MCF 10A (cell line): ENCODE measurements at places on chromosomes 13 and 19. TPM values are rescaled to one million over a fixed set of nuclear protein-coding genes. Genes with fewer than 3 reads are reported as not detected.
A peak's percentile ranks its signal among the peaks of the same experiment; 100 is the strongest.

- no peak for DNase-seq
Measured at GRCh38 chr19:28372576-28373247, 840.2 kb downstream of the UQCRFS1 start.

DNA sequence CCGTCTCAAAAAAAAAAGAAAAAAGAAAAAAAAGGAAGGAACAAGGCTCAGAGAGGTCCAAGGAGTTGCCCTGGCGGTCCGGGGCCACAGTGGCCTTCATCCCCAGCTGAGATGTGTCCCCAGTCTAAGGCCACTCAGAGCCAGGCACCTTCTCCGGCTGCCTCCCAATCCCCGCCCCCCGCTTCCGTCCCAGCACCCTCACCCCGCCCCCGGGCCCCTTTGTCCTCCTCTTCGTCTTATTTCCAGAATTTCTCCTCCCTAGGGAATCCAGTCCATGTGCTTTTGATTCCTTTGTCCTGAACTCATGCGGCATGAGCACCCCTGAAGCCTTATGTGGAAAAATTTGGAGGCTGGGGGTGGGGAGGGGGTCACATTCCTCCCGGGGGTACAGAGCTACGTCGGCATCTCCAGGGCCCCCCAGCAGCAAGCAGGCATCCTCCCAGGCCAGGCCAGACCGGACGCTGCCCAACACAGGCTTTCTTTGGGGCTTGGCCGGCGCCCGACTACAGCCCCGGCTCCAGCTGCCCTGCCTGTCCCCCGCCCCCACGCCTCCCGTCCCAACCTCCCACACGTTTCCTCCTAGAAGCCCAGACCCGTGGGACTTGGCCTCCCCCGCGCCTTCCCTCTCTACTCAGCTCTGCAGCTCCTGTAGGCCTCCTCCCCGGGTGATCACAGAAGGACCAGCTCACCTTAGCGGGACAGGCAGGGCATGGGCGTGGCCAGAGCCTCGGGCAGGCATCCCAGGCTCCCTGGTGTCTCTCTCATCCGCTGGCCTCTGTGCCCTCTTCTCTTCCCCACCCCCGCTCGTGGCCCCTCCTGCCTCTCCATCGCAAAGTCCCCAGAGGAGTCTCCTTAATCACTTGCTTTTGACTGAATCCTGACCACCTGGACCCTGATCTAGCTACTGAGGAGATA is 17.8 kb upstream of the ADGRE5 start:
- peak; percentile 60 for DNase-seq

- DNase-seq: no peak
Measured at GRCh38 chr19:30663611-30664174, 291.5 kb downstream of the ZNF536 start.

DNA sequence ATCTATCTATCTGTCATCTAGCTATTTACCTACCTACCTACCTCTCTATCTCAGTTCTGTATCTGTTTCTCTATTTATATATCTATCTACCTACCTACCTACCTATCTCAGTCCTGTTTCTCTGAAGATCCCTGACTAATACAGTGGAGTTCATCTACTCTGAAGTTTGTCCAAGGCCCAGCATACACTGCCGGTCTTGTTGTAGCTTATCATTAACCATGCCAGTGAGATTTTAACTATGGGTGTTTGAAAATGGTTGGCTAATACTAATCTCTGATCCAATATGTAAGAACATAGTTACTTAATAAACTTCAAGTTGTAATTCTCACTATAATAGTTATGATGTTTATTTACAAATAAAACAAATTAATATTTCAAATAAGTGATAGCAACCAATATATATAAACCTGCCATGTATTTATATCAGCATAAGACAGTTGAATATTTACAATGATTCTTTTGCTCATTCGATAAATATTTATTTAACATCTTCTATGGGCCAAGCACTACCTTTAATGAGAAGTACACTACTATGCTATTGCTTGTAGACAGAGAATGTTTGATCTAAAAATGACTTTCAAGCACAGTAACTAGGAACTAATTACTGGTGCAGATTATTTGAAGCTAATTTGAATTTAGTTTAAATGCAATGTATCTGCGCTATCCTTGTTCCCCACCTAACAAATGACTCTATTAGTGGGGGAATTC is 242.1 kb downstream of the KLF5 start:
- no peak for DNase-seq

DNA sequence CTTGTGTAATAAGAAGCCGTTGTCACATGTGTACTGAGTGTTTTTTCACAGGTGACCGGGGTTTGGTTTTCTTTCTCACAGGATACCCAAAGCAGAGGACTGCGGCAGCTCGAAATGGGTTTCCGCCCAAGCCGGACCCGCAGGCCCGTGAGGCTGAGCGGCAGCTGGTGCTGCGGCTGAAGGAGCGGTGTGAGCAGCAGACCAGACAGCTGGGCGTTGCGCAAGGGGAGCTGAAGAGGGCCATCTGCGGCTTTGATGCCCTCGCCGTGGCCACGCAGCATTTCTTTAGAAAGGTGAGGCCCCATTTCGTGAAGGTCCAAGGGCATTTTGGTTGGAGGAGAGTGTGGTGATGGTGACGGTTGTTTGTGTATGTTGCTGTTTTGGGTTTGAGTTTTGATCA is 236.3 kb downstream of the SLC7A1 start:
- no peak for DNase-seq

The ZNF8 gene
- total RNA-seq: 4.9 and 5.1 TPM in 2 replicates

The FFAR3 gene
- not detected in 2 replicates for total RNA-seq
